ENCODE measurements at places on chromosomes 4 and X.

DNA sequence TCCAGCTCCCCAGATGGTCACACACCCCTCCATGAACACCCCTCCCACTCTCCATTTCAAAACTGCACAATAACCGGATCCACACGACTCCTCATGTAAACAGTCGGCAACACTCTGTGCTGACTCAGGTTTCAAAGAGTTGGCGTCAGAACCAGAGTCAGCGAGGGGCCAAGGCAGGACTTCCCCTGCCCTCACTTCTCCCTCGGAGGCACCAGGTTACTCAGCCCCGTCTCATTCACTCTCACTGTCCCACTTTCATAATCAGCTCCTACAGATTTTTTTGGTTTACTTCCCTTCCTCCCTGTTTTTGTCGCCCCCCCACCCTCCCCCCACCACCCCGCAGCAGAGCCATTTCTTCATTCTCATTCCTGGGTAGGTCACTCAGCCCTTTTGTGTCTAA is 2.7 kb upstream of the TIMP1 start:
- no peak for DNase-seq

- no peak for DNase-seq
Observed at GRCh38 chrX:119625843-119626242, 19.6 kb upstream of the NKRF start.

DNA sequence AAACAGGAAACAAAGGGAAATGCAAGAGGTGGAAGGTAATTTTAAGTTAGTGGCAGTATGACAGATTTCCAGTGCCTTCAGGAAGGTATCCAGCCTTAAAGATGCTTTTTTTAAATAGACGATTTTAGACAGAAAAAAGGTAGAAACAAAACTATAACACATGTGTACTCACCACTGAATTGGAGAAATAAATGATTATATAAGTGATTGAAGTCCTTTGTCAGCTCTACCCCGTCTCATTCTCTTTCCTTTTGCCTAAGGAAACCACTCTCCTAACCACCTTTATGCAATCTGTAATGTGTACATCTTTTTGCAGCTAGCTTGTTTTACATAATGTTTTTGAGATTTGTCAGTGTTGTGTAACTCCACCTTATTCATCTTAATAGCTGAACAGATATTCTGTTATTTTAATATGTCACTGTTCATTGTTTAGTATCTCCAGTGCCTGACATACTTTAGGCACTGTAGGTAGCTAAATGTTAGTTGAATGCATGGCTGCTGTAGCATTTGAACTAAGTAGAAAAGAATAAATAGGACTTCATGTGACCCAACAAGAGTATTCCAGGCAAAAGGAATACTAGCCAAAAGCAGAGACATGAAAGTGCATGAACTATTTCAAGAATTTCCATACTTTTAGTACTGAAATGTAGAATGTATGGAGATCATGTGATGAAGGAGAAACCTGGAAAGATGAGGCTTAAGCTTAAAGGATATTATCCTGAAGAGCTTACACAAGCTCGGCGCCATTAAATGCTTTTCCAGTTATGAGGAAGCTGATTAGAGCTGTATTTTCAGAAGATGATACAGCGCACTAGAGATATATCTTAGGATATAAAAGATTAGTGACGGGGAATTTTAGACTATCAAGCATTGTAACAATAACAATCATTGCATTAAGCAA is 865 bp downstream of the FAM200B start:
- peak; percentile 66 for DNase-seq

DNA sequence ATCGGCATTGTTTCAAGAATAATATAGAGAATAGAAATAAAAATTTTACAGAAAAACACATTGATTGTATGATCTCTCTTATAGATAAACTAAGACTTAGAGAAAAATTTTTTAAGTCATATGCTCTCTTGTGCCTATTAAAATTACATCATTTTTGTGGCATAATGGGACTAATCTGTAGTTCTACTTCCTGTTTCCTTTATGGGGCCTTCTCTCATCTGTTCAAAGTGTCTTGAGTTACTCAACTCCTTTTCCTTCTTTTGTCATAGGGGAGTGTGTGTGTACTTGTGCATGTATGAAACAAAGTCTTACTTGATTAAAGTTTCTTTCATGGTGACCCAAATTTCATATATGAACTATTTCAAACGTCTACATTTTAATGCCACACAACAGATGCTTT is 1448.9 kb upstream of the TENM3 start:
- DNase-seq: no peak

DNA sequence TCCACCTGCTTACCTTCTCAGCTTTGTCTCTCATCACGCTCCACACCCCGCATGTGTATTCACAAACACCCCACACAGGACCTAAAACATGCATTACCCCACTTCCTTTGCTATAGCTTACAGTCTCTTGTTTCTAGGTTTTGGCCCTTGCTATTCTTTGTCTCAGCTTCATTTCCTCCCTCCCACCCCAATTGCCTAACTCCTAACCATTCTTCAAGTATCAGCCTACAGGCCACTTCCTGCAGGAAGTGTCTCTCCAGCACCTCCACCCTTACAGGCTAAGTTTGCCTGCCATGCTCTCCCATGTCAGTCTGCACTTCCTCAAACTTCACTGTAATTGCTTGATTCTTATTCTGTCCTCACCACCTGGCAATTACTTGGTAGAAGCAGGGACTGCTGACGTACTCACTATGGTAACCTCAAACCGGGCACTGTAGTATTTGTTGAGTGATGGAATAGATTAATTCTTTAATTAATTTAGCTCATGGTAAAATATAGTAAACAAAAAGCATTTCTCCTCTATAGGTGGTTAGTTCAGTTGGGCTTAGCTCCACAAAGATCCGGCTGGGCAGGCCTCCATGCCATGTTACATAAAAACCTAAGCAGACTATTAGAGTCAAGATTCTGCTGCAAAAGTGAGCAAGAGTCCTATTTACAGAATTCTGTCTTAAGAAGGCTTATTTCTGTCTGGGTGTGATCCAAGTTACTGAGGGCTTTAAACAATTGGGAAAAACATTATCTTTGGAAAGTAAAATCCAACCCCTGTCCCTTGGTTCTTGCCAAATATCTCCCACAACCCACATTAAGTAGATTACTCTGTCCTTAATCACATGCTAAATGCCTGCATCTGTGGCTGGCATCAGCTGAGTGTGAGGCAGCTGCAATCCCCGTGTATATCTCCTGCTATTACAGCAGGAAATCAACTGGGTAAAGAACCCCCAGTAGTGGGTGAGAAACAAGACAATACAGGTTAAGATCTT is 124.7 kb upstream of the CPEB2 start:
- DNase-seq: no peak

GRCh38 chr4:118758293-118758692 is 73.1 kb downstream of the METTL14 start:
- no peak for DNase-seq

DNA sequence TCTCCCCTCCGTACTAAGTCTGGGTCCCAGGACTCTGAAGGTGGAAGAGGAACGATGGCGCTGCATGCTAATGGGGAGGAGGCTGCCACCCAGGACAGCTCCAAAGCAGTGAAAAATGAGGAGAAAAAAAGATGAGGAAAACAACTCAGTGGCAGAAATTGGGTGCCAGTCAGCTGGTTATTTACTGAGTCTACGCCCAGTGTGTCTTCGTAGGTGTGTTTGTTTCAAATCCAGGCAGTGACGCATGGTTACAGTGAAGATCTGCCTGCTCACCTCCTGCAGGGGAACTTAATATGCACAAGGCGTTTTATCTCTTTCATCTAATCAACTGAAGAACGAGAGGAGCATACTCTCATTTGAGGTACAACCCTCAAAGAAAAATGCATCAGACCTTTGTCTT is 70.9 kb upstream of the FBXW7 start:
- DNase-seq: no peak

DNA sequence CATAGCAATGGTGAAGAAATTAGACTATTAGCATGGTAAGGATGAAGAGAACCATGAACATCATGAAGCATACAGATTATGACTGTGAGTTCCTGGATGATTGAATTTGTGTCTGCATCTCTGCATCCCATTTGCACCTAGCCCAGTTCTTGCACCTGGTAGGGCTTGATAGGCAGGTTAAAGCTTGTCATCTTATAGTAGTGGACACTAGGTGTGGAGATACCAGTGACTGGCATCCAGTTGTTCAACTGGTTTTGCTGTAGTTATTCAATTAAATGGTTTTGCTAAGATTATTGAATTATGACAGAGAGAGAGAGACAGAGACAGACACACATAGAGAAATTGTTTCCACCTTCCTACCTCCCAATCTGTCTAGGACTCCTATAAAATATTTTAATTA is 5.0 kb downstream of the ADH7 start:
- DNase-seq: no peak

DNA sequence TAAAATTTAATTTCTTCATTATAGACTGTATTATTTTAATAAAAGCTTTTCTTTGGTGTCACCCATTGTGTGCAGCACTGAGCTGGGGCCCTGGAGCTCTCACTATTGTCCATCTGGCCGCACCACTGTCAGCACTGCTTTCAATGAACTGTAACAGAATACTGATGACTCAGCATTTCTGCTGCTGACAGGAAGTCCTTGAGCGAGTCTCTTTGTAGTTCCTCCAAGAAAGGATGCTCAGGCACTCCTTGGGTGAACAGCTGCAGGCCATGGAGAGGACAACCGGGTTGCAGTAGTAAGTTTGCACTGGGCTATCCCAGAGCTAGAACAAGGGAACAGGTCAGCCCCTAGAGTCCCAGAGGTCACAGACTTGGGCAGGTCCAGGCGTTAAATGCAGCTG is 81.6 kb downstream of the SORBS2 start:
- peak; percentile 17 for DNase-seq

DNA sequence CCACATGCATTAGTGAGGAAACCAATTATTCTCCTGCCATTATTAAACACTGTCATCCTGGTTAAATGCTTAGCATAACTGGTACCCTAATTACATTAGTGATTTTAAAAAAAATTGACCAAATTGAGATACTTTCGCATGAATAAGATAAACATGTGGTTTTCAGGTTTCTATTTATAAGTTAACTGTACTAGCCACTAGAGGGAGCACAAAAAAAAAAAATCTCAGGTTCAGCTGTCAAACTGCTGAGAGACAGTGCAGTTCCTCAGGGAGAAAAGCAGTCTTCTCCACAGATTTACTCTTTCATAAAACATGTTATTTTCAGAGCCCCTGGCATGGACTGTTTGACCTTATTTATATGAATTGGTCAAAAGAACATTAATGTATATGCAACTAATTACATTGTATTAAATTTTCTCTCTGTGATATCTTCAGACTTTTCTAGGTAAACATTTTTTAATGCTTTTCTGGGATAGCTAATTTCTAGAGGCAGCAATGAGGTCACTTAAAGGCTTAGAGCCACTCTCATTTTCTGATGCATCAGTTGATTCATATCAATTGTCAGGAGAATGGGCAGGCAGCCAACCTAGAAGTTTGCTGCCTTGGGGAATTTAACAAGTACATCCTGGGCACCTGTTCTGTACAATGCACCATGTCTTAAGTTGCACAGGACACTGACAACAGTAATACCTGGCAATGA is 167.5 kb downstream of the CDS1 start:
- peak; percentile 70 for DNase-seq

- DNase-seq: no peak
Observed at GRCh38 chrX:11756354-11757318, 1.4 kb upstream of the MSL3 start.
